ENCODE measurements at places on chromosomes 16 and 17.

DNA sequence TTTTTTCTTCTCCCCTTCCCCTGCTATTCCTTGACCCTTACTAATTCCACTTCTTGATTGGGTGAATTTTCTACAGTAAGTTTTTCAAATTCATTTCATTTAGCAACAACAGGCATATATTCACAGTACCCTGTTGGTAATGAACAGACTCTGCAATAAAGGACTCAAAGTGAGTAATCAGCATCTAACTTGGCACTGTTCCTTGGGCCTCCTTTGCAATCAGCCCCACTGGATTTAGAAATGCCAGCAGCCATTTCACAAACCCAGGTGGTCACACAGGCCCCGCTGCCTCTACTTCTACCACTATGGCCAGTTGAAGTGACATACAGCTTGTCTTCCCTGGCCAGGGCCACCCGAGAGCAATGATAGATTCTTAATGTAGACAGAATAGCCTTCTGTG, 113.8 kb downstream of the CYB561 start:
- no peak for DNase-seq

DNA sequence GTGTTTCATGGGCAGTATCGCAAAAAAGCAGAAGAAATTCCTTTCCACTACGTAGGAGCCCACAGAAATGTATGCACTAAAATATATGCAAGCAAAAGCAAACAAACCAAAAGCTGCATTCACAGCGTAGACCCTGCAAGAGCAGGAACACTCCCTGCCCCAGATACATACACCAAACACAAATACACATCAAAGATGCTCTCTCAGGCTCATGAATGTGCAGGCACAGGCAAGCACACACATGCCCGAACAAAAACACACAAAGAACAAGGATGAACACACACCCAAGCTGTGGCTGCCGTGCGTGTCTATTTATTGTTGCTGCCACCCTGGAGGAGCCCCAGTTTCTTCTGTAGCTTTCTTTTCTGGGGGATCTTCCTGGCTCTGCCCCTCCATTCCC, 1.7 kb downstream of the NUPR1 start:
- no peak for DNase-seq

GRCh38 chr16:64361753-64362152, 760.1 kb downstream of the CDH11 start:
- no peak for DNase-seq

DNA sequence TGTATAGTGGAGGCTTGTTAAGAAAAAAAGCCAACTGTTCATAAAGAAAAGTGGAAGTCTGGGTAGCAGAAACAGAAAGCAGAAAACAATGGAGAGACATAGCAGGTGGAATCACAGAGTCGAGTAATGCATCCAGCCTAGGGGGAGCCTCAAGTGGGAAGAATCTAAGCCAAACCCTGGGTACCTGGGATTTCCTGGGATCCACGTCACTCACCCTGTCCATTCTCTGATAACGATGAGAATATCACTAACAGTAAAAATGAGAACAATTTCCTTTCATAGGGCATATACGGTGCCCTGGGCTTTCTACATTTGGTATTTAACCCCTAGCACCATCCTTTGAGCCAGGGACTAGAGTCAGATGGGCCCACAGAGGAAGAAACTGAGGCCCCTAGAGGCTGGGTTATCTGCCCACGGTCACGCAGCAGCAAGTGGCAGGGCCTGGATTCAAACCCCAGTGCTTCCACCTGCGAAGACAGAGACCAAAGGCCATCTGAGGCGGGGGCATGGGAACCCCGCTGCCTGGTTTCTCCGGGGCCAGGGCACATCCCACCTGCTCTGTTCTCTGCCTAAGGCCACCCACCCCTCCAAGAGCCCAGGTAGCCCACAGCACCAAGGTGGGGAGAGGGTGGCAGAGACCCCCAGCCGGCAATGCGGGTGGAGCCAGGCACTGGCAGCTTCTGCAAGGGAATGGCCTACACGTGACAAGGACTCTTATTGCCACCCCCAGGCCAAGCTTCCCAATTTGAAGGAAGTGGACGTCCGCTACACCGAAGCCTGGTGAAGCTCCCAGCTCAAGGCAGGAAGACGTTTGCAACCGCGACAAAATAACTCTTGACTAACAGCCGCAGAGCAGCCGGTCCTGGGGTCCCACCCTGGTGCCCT, 69.8 kb upstream of the PLCG2 start:
- DNase-seq: no peak

DNA sequence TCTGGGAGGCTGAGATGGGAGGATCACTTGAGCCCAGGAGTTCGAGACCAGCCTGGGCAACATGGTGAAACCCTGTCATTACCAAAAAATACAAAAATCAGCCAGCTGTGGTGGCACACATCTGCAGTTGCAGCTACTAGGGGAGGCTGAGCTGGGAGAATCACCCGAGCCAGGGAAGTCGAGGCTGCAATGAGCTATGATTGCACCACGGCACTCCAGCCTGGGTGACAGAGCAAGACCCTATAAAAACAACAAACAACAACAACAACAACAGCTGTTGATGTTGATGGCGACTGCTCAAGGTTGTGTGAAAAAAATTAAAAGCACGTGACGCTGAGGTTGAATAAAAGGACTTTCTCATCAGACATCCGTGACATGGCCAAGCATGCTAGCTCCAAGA, 40.8 kb upstream of the CIBAR2 start:
- no peak for DNase-seq

DNA sequence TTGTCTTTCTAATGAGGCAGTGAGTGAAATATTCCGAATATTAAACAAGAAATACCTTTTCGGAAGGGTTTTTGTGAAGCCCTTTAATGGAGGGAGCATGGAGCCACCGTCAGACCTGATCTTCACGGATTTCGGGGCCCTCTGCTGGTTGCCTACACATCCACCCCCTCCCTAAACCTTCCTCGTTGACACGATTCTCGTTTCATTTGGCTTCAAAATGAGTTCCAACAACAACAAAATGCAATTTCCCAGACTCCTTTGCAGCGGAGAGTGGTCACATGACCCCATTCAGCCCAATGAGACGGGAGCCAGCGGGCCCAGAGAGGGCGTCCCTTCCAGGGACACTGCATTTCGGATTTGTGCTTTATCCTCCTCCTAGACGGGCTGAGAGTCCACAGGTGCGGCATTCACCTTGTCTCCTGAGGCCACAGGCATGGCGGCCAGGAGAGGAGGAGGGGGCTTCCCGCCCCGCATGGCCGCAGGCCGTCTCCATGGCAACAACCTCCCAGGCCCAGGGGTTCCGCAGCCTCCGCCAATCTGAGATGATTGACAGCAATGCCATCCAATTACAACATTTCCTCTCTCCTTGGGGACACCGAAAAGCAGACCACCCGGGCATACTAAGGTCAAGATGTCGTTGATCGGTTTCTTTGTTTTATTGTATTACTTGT, 259.8 kb downstream of the C16orf95 start:
- DNase-seq: no peak

DNA sequence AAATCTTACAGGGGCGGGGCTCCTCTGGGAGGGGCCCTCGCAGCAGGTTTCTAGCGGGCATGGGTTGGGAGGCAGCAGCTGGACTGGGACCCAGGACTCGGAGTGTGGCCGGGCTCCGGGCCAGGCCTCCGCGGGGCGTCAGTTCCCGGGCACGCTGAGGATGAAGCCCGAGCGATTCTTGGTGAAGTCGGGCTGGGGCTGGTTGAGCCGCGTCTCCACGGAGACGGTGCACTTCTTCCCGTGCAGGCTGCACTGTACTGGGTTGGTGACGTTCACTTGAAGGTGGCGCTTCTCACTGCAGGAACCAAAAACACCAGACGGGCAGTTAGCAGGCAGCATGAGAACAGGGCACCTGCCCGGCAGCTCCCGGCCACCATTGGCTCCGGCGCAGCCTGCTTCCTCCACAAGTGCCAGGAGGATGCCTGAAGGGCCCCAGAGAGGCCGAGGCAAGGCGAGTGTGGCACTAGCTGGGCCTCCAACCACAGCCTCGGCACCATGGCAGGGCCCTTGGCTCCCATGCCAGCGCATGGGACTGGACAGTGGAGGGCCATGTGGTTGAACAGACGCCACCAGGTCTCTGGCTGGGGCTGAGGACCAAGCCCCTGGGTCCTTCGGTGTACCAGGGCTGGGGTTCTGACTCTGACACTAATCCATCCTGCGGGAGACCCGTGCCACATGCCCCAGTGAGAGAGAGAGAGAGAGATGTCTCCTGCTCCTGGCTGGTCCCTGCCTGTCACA, 8.0 kb downstream of the CDK5R1 start:
- no peak for DNase-seq

DNA sequence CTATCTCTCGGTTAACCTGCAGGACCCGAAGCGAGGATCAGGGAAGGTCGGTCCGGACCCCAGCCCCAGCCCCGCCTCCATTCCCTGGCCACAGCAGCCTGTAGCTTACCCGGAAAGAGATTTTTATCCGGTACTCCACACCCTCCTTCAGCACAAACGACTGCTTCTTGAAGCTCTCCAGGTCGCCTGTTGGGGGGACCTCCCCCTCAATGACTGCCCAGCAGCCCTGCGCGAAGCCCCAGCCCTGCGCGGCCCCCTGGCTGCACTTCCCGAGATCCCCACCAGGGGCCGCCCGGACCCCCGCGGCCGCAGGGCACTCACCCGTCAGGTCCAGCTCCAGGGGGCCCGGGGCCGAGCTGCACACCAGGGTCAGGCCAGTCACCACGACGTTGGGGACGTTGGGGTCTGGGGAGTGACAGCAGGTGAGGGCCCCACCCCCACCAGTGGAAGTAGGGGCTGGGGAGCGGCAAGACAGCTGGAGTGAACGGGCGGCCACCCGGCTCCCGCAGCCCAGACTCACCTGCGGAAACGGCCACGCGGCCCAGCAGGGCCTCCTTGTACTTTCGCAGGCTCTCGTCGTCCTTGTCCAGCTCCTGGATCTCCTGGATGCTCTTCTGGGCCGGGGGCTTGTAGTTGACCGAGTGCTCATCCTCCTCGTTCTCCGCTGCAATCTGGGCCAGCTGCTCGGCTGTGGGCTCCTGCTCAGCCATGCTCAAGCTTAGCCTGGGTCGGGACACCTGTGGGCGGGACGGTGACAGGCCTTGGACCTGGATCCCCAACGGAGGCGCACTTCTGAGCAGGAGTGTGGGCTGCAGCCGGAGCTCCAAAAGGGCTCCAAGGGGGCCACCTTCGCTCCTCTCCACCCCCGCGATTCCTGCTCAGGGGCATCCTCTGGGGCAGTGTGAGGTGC, 1.7 kb downstream of the ARHGDIA start:
- DNase-seq: no peak

- no peak for DNase-seq
These were observed 18.5 kb downstream of the ITPRIPL2 start for GRCh38 chr16:19132255-19132654.

DNA sequence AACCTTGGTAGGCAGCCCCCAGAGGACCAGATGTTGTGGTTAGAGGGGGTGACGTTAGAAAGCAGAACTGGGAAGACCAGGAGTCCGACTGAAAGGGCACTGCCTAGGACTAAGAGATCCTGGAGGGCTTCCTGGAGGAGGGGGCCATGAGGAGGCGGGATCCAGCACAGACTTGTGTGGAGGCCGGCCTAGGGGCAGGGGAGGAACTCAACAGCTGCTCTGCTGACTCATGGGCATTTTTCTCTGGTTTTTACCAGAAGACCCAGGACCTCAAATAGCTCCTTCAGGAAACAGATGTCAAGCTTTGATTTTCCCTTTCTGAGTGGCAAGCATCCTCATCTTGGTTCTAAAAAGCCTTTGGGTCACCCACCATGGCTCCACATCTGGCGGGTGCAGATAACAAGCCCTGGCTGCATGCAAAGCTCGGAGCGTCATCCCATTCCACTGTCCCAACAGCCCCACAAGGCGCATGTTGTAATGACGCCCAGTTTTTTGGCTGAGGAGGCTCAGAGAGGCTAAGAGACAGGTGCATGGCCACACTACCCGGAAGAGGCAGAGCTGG, 29.0 kb downstream of the IL21R start:
- no peak for DNase-seq

DNA sequence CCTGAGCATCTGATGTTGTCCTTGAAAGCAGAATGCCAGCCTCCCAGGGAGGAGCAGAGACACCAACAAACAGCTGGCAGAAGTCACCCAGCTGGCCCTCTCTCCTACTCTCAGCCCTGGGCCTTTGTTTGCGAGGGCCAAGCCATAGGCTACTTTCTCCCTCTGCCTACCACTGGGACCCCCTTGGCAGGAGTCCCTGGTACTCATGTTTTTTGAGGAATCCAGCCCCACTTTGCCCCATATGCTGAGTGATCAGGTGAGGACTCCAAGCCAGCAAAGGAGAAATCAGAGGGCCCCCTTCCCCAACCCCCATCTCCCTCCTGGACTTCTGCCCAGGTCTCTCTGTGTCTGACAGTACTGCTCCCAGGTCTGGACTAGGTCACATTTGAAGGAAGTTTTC, 121.9 kb downstream of the USP31 start:
- no peak for DNase-seq

DNA sequence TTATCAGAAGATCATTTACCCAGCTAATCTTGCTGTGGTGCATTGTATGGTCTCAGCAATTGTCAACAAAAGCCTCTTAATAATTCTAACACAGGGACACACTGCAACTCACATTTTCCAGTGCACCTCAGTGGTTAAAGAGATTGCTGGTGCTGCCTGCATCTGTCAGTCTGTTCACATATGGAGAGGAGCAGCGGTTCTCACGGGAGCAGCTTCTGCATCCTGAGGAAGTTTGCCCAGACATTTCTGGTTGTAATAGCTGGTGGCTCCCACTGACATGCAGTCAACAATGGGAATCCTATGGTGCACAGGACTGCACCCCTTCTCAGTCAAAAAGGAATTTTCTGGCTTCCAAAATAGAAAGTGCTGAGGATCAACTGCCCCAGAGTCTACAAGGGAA, 7.8 kb downstream of the GGA2 start:
- DNase-seq: no peak

DNA sequence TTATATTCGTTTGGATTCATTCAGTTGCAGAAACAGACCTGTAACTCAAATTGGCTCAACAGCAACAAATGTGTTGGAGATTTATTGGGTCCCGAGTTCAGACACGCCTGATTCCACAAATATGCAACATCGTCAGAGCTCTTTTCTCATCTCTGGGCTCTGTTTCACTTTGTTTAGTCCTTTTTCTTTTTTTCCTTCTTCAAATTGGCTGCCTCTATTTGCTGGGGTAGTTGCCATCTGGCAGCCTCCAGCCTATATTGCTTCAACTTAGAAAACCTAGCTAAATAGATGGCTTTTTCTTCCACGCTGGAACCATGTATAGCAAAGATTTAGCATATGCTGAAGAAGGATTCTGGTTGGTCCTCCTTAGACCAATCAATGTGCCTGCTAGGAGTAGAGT, 398.5 kb downstream of the RBFOX1 start:
- no peak for DNase-seq

DNA sequence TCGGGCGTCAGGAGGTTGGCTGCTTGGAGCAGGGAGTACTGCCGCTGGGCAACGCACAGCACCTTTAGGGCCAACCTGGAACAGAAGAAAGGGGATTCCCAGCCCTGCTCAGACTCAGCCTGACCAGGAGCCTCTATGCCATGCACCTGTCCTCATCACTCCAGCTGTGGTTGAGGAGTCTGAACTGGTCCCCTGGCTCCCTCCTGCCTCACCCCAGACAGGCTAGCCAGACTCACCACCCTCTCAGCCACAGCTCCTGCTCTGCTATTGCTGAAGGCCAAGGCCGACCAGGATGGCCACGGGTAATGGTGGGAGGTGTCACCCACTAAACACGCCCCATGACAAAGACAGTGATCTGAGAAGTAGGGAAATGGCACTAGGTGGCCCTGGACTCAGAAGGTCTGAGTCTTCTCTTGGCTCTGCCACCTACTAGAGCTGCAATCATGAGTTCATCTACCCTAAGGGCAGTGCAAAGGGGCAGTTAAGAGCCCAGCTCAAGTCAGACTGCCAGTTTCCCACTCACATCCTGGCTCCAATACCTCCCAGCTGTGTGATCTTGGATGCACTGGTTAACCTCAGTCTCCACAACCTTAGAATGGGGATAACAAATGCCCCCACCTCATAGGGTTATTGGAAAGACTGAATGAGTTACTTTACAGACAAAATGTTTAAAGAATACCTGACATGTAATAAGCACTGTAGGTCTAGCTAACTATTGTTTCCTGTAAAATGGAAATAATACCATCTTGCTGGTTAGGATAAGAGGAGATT, 13.8 kb upstream of the GFAP start:
- DNase-seq: no peak
